ENCODE measurements at places on chromosomes 13 and 19.
A peak's percentile ranks its signal among the peaks of the same experiment; 100 is the strongest.

GRCh38 chr13:51107996-51108395 is 3.1 kb downstream of the C13orf42 start:
- no peak for DNase-seq

GRCh38 chr19:23222998-23223652 is 27.1 kb downstream of the ZNF724 start:
- no peak for DNase-seq

DNA sequence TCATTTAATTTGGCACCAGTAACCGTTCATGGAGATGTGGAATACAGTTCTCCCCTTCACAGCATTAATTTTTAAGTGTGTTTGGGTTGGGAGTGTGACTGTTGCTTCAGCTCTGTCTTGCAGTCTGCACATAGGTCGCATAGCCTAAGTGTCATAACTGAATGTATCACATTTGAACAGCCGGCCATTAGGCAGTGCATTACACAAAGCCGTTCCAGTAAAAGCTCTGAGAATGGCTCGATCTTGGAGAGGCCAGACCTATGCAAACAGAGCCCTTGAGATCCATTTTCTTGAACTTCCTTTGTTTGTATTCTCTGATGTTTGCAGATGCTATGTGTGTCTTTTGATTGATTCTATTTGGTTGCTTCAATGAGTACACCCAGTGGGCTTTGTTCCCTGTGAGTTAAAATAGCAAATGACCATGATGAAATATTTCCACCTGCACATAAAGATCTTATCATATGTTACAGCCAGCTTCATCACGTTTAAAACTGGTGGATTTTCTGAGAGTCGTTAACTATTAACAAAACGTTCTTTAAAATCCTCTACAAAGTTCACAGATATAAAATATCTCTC is 1104.9 kb upstream of the SLC10A2 start:
- DNase-seq, result no peak

DNA sequence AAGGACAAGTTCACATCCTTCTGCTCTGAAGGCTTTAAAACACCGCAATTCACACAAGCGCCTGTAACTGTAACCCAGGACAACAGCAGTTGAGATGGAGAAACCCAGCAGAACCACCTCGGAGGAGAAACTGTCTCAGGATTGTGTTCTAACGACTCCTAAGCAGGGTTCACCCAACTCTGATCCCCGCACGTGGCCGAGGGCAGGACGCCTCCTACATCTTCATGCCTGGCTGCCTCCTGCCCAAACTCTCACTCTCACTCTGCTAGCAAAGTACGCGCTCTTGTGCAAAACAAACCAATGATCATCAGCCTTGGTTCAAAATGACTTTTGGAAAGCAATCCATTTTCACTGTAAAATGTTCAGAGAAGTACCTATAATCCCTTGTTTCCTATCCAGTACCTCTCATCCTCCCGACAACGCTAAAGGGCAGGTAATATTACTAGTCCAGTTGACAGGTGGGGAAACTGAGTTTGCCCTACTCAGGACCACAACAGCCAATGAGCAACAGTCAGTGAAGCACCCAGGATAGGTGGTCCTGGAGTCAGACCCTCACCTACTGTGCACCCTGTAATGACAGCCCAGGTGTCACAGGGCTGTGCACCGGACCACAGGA is 25.6 kb downstream of the EPS15L1 start:
- no peak for DNase-seq

DNA sequence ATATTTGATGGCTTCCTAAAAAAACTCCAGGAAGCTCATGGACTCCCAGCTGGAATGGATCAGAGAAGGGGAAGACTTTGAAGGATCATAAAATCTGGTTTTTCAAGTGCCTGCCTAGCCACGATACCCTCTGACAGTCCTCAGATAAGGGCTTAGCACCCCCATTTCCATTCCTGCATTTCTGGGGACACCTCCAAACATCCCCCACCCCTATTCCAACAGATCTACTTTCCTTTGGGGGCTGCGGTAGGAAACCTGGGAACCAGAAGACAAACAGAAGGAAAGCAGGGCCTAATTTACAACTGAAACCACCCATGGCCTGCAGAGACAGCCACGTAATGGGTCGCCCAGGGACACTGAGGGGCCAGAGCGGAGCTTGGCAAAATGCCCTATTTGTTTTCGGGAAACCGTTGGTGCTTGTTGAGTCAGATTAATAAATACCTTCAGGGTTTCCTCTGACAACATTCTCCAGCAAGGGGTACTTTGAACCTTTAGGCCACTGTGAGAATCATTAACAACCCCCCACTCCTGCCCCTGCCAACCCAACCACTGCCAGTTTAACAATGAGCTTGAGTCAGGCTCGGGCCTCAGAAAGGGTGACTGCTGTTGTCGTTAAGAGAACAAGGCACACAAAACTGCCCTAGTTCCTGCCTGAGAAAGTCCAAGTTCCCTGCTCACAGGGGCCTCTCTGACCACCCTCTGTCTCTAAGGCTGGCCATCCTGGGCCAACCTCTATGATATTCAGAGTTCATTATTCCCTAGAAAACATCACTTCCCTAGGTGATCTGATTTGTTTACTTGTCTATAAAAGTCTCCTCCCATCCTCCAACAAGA is 23.5 kb downstream of the RHPN2 start:
- DNase-seq, result no peak

- peak; percentile 79 for DNase-seq
Observed at GRCh38 chr13:107043021-107043956, 475.4 kb upstream of the ARGLU1 start.

DNA sequence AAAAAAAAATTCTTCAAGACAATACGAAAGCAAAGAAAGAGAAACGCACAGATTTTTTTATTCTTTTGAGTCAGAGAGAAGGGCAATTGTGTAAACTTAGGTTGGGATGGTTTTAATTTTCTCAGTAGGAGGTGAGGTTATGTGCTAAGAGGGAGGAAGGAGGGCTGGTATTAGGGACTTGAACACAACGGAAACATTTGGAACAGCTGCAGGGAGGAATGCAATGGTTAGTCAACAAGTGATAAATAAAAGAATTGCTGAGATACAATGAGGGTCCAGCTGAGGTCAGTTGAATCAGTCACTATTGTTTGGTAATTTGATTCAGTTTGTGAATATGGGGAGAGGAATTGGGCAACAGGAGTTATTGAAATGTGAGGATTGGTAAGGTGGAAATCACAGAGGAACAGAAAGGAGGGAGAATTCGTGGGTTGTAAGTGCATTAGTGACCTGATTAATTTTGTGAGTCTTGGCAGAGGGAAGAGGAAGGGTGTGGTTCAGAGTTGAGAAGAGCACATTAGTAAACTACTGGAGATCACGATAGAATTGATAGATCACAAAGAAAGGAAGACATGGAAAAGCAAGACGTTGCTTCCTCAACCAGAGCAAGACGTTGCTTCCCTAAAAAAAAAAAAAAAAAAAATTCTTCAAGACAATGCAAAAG is 499.5 kb upstream of the SPRY2 start:
- peak; percentile 94 for DNase-seq

DNA sequence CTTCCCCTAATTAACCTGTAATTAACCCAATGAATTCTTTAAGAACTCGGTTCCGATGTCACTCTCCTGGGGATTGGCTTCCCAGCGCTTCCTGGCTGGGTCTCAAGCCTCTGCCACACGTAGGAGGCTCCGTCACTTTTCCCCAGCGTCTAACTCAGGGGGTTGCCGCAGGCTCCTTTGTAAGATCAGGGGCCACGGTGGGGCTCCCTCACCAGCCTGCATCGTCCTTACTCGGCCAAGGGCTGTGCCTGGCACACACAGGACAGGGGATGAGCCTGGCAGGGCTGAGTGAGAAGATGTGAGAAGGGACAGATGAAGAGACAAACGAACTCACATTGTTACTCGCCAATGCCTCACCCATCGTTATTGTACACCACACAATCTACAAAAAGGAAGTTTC is 20.9 kb upstream of the ATP11A start:
- DNase-seq, result no peak

DNA sequence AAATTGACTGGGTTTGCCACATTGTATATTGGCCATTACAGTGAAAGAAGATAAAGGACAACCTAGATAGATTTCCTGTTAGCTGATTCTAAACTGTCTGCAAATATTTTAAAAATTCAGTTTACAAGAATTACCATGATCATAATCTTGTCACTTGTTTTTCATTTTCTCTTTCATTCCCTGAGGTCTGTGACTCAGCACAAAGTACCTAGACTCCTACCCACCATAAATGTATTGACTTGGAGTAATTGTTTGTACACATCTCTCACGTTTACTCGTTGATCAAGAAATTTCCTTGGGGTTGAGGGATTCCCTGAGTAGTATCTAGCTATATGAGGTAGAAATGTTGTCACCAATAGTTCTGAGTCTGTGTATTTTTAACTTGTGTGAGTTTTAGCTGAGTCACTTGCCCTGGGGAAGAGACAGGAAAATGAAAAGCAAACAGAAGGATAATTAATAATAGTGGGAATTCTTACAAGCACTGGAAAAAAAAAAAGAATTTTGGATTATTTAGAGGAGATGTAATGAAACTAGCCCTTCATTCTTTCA is 299.2 kb upstream of the DACH1 start:
- DNase-seq, result peak; percentile 18

DNA sequence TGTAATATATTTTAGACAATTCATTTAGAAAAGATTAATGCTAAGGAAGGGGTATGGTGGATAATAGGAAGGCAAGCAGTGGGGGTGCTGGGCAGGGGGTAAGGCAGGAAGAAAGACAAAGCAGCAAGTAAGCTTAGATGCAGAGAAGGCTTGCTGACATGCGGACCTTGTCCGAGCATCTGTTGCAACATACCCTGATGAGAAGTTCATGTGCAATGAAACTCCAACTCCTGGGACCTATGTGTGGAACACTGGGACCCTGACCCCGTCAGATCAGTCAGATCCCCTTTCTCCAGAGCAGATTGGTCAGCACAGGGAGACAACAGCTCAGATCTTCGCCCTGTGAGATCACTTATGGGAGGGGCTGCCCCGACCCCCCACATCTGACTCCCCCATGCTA is 71.3 kb upstream of the ZNF599 start:
- DNase-seq, result no peak

DNA sequence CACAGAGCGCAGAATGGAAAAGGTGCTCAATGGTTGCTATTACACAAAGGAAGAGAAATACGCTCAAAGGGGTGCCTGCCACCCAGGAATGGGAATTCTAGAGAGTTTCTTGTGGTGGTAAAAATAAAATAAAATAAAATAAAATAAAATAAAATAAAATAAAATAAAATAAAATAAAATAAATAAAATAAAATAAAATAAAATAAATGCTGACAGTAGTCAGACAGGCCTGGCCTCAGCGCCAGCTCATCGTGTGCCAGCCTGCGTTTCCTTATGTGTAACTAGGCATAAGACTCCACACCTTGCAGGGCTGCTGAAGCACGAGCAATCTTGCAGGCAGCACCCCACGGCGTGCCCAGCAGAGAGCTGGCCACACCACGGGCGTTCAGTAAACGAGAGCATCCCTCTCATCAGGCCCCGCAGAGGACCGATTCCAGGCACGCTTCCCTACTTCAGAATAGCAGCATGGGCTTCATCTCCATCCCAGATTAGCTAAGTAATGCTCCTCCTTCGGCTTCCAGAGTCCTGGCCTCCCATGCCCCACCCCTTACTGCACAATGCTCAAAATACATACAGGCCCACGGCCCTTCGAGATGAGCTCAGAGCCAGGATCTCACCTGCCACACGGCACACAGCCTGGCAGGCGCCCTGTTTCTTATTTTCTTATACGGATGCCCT is 5.6 kb downstream of the NAPA start:
- no peak for DNase-seq

GRCh38 chr13:113916330-113916815 is 52.5 kb upstream of the GAS6 start:
- DNase-seq, result peak; percentile 58

DNA sequence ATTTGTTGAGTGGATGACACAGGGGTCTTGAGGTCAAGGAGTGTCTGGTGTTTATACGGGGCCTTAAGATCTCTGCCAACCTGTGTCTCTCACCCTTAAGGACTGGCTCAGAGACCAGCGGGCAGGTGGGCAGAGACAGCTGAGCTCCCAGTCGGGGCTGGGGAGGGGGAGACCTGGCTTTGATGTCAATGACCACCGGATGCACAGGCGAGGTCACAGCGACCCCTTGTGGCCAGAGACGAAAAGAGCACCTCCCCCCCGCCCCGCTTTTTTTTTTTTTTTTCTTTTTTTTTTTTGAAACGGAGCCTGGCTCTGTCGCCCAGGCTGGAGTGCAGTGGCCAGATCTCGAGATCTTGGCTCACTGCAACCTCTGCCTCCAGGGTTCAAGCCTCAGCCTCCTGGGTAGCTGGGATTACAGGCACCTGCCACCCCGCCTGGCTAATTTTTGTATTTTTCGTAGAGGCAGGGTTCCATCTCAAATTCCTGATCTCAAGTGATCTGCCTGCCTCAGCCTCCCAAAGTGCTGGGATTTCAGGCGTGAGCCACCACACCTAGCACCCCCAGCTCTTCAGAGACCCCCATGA is 12.1 kb upstream of the KLK14 start:
- DNase-seq, result no peak

DNA sequence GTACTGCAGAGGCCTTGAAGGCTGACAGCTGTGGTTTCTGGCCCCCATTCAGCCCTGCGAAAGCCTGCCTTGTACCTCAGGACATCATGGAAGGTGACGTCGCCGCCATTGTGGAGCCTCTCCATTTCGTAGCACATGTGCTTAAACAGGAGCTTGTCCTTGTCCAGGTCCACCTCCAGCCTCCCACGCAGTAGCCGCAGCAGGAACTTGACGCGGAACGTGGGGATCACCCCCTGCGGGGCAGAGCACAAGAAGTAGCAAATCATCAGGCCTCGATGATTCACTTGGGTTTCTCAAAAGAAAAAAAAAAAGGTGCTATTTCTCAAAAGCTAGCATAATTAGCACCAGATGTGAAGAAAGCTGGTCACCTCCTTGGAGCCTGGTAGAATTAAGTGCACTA is 351.0 kb downstream of the NALCN start:
- peak; percentile 90 for DNase-seq

DNA sequence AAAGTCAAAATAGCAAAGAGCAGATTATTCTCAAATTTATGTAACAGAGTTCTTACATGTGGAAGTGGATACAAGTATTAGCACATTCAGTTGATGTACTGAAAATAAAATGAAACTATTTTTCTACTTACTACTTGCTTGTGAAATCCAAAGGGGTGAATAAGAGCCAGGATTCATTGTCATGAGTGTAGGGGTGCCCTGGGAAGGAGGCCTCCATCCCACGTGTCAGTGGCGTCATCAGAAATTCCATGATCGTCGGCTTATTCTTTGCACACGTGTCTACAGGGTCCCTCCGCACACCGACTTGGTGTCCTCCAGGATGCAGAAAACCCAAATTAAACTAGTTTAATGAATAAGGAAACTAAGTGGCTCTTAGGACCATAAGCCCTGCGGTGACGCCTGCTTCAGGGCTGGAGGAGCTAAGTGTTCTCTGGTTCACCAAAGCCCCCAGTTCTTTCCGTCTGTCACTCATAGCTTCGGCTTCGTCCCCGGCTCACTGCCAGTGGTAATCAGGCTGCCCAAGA is 55.5 kb downstream of the IRS2 start:
- no peak for DNase-seq

- peak; percentile 72 for DNase-seq
Observed at GRCh38 chr19:4374498-4375163, 25.7 kb downstream of the SH3GL1 start.

- DNase-seq, result peak; percentile 83
Observed at GRCh38 chr19:42246143-42246921, 3.9 kb upstream of the GSK3A start.

- peak; percentile 38 for DNase-seq
Observed at GRCh38 chr13:28100150-28101121, at the start of gene FLT3. FLT3 (minus strand) TSS chr13:28100576; CDS start chr13:28100510, 66 bp downstream.

- peak; percentile 94 for DNase-seq
Observed at GRCh38 chr13:47673009-47673850, 327.8 kb downstream of the SUCLA2 start.
